Non-pigmented ciliary epithelial cell (primary cell): ENCODE measurements at places on chromosomes 5 and 9.

DNA sequence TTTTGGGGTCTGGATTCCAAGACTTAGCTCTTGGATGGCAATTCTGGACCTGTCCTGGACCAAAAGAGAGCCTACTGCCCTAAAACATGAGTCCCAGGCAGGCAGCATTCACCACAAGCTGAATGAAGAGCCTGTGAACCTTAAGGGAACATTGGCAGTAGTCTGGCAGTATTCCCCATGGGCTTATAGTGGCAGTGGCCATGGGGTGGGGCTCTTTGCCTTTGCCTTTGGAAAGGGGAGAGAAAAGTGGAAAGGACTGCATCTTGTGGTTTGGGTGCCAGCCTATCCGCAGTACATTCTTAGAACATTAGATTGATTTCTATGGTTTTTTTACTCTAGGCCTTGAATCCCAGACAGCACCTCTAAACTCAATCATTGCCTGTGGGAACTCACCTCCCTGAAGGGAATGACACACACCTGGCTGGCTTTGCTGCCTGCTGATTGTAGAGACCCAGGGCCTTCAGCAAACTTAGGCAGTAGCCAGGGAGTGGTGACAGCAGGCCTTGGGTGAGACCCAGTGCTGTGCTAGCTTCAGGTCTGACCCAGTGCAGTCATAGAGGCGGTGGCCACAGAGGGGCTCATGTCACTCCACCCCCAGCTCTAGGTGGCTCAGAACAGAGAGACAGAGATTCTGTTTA lies 216.3 kb downstream of the CETN3 start:
- no peak for DNase-seq

GRCh38 chr5:173537228-173537627 lies 79.2 kb downstream of the BOD1 start:
- no peak for DNase-seq

DNA sequence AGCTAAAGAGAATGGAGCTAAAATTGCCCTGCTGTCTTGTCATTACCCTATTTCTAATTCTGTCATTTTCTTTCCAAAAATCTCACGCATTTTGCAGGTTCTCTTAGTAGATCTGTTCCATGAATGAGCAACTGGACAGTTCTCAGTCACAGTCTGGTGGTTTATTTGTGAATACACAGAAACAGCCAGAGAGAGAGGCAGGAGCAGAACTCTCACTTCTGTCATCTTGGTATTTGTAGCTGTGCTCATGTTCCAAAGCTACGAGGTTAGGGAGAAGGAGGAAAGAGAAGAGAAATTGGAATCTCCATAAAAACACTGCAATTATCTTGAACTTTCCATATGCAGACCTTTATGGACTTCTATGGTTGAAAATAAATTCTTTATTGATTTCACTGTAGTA lies 118.0 kb upstream of the OR13F1 start:
- no peak for DNase-seq

GRCh38 chr9:13432904-13433303 lies 153.4 kb upstream of the MPDZ start:
- no peak for DNase-seq

GRCh38 chr5:178981381-178981780 lies 13.7 kb downstream of the GRM6 start:
- DNase-seq, result no peak

GRCh38 chr5:1763960-1764605 lies 35.6 kb downstream of the MRPL36 start:
- no peak for DNase-seq

DNA sequence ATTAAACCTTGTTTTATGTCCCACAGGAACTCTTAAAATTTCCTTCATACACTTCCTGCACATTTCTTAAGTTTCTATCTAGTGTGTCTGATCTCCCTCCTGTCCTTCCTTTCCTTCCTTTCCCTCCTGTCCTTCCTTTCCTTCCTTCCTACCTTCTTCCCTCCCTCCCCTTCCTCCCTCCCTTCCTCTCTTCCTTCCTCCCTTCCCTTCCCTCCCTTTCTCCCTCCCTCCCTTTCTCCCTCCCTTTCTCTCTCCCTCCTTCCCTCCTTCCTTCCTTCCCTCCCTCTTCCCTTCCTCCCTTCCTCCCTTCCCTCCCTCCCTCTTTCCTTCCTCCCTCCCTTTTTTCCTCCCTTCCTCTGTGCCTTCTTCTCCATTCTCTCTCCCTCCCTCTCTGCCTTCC lies 414.9 kb downstream of the ENC1 start:
- no peak for DNase-seq

GRCh38 chr5:154394307-154394706 lies 51.5 kb upstream of the SAP30L start:
- DNase-seq, result no peak

- DNase-seq, result no peak
Observed at GRCh38 chr5:168048486-168048885, 243.0 kb upstream of the WWC1 start.

GRCh38 chr5:119290161-119290569 lies 65.7 kb upstream of the TNFAIP8 start:
- DNase-seq, result no peak

DNA sequence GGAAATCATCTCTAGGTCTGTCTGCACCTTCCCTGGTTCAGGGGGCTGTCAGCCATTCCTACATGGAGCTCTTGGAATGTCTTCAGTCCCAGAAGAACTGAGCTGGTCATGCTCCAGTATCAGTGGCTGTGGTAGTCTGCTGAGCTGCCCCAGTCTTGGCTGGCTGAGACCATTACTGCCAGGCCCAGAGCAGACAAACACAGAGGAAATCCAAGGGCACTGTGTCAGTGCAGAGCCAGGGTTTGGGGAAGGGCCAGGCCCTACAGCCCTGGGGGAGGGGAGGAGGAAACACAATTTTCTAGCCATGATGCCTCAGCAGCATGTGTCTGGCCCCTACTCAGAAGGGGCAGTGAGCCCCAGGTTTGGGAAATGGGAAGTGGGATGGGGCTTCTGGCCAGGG lies 58.4 kb downstream of the ARHGEF37 start:
- no peak for DNase-seq

GRCh38 chr5:171852255-171852681 lies 66.7 kb downstream of the SMIM23 start:
- DNase-seq, result no peak

GRCh38 chr5:86869268-86869667 lies 251.5 kb downstream of the COX7C start:
- DNase-seq, result no peak

- DNase-seq, result peak; percentile 26
Observed at GRCh38 chr9:17531642-17532254, 47.1 kb upstream of the SH3GL2 start.

GRCh38 chr9:121559183-121559582 lies 59.5 kb upstream of the GGTA1 start:
- DNase-seq, result no peak

- no peak for DNase-seq
Observed at GRCh38 chr5:116032991-116033390, 719 bp downstream of the ARL14EPL start.

DNA sequence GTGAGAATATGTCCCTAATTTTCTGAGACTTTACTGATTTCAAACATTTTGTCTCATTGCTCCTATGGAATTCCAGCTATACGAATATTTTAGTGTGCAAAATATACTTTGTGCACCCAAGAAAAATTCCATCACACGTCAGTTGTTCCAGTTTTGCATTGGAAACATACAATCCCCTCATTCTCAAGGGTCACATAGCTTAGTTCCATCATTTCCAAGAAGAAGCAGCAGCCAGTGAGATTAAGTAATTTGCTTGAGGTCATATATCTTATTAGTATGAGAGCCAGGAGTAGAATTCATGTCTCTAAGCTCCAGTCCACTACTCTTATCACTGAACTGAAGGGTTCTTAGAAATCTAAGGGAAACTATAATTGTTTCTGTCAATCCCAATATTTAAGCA lies 746.7 kb upstream of the C9orf72 start:
- DNase-seq, result no peak

DNA sequence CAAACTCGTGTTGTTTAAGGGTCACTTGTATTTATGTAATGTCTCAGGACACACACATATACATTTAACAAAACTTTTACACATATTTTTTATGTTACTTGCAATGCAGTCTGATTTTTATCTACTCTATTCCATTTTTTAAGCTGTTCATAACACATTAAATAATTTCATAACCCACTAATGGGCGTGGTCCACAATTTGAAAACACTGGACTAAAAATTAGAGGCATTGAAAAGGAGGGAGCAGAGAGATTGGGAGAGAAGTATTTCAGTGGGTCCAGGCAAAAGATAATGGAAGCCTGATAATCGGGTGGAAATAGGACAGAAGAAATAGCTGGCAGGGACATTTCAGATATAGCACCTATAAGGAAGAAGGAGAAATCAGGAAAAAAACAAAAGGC lies 597.3 kb upstream of the CLINT1 start:
- no peak for DNase-seq

GRCh38 chr5:148957591-148958202 lies 105.2 kb downstream of the SH3TC2 start:
- no peak for DNase-seq

DNA sequence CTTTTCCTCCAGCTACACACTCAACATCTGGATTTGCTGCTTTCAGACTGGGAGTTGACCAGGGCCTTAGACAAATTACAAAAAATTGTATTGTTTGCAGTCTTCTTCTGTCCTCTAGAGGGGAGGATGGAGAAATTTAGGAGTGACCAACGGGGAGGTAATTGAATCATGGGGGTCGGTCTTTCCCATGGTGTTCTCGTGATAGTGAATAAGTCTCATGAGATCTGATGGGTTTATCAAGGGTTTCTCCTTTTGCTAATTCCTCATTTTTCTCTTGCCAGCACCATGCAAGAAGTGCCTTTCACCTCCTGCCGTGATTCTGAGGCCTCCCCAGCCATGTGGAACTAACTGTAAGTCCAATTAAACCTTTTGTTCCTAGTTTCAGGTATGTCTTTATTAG lies 4.2 kb downstream of the IFNA8 start:
- DNase-seq, result no peak

- DNase-seq, result no peak
Observed at GRCh38 chr5:13189532-13189931, 755.0 kb downstream of the DNAH5 start.

DNA sequence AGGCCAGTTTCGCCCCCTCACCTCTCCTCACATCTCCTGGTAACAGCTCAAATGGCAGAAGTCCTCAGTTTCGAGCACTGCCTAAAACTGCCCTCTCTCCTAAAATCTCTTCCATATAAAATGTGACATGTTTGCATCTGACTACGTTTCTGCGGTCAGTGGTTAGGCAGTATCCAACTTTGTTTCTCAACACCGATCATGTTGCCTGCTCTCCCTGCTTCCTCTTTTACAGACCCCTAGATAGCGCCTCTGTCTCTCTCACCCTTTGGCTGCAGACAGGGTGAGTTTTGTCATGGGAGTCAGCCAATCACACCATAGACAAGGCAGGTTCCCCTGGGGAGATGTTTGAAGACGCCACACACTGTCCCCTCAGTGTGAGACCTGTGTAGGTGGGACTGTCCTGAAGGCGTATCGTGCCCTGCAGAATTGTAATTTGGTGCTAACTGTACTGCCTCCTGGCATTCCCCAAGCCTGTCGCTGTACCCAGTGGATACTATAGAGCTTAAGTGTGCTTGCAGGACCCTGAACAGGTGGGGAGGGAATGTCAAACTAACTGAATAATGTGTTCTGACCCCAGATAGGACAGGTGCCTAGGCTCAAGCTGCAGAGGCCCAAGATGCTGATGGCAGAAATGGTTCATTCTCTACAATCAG lies 1.1 kb downstream of the HEXB start:
- no peak for DNase-seq

DNA sequence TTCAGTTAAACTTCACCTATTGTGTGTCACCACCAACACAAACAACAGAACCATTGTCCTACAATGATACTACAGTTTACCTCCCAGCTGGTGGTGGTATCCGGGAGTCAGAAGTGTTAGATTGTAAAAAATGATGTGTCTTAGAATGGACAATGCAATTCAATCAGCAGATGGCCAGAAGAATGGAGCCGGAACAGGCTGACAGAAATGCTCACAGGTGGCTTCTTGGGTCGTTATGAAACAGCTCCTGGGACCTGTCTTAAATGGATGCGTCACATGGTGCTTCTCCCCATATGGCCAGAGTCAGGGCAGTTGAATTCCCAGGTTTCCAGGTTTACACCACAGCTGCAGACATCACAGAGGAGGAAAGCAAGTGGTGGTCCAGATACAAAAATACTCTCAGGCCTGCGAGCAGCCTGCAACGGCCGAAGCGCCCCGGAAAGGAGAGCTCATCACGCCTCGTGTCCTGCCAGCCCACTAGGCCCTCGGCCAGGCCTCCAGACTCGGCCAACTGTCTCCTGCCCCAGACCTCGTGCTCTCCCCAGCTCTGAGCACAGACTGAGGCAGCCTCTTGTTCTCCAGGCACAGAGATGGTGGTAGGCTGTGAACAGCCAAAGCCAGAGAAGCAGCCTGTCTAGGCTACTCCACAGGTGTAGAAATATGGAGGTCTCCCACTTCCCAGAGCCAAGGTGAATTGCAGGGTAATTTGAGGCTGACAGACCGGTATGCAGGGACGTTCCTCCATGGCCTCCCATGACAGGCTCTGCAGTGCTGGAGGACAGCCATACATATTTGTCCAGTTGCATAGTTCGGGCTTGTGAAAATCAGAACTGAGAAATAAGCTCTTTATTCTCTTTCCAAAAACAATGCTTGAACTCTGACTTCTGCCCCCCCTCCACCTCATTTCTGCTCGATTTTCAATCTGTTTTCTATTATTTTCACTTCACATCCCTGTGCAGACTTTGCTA lies 98.5 kb upstream of the SPATA31C2 start:
- no peak for DNase-seq

- no peak for DNase-seq
Observed at GRCh38 chr9:101191723-101192122, 163.2 kb downstream of the PLPPR1 start.

DNA sequence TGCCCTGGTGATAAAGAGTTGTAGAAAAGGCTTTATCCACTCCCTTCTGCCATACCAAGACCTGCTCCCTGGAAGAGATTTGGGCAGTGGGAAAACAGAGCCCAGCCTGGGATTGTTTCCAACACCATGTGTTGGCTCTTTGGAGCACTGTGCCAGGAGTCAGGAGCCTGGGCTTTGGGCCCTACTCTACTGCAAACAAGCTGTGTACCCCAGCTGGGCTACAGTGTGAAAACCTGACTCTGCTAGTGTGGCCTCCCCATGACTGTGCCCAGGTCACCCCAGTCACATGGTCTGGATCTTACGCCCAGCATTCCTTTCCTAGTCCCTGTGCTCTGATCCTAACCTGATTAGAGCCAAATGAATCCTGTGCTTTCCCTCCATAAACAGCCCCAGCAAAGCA lies 39.3 kb upstream of the SHB start:
- DNase-seq, result no peak

GRCh38 chr9:11366585-11367129 lies 753.9 kb upstream of the PTPRD start:
- DNase-seq, result no peak

GRCh38 chr9:120927269-120928014 lies 846 bp upstream of the TRAF1 start:
- no peak for DNase-seq

- peak; percentile 91 for DNase-seq
Observed at GRCh38 chr5:82165740-82166530, 112.2 kb downstream of the RPS23 start.

- no peak for DNase-seq
Observed at GRCh38 chr5:132640613-132641012, 17.4 kb upstream of the IL13 start.

GRCh38 chr9:99595796-99596195 lies 225.9 kb upstream of the NR4A3 start:
- DNase-seq, result no peak

- DNase-seq, result no peak
Observed at GRCh38 chr9:96361668-96362067, 21.8 kb downstream of the SLC35D2 start.
